ENCODE measurements at places on chromosomes 11 and 22.

DNA sequence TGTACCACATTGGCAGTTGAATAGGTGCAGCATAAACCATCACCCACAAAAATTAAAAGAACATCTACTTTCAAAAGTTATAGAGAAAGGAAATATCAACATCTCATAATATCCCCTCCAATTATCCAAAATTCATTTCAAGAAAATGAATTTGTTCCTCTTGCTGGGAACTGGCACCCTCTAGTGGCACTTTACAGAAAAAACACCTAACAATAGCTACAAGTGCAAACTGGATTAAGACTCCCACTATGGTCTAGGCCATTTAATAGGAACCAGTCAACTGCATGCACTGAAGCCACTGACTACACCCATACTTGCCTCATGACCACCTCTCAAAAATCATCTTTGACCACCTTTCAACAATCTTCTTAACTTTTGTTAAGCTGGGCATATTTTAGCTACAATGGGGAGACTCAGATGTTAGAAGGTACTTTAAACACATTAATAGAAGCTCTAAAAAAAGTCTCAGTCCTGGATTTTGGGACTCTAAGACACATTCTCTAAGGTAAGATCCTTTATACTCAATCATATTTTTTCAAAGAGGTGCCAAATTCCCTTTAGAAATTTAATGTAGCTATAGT, 17.3 kb downstream of the TRAF6 start:
- DNase-seq, result peak; percentile 53

DNA sequence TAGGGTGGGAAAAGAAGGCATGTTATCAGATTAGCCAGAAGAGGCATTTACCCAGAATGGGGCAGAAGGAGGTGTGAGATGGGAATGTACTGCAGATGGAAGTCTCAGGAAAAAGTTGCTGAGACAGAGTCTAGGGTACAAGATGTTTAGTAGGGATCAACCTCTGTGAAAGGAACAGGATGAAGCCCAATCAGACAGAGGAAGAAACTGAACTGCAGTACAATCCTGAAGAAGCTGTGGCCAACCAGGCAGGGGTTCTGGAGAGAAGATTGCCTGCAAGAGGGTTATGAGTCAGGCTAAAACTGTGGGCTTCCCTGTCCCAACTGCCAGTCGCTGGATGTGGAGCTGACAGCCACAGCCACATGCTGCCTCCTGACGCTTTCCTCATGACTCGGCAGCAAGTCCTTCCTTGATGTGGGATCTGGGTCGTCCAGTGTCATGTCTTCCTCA, 64.0 kb downstream of the CWC15 start:
- DNase-seq, result no peak

GRCh38 chr22:42078469-42079318, 806 bp upstream of the SMDT1 start:
- DNase-seq, result no peak

- no peak for DNase-seq
These were observed 24.8 kb upstream of the MICAL2 start for GRCh38 chr11:12085371-12086251.

- no peak for DNase-seq
These were observed 7.2 kb upstream of the ELMOD1 start for GRCh38 chr11:107583629-107584195.

GRCh38 chr11:74730571-74731260, 510 bp downstream of the CHRDL2 start:
- DNase-seq, result no peak

DNA sequence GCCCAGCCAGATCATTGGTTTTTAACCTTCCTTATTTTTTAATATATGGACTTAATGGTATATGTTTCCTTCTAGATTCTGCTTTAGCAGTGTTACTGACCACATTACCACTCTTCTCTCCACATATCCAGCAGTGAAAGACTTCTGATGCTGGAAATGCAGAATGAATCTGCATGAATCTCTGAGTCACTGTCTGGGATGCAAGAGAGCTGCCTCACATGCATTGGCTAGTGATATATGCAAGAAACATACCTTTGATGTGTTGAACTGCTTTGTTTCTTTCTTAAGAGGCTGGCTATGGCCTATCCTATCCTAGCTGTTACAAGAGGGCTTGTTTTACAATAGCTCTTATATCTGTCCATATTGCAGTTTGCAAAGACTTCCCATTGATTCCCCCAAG, 16.6 kb upstream of the AMPD3 start:
- DNase-seq, result no peak

DNA sequence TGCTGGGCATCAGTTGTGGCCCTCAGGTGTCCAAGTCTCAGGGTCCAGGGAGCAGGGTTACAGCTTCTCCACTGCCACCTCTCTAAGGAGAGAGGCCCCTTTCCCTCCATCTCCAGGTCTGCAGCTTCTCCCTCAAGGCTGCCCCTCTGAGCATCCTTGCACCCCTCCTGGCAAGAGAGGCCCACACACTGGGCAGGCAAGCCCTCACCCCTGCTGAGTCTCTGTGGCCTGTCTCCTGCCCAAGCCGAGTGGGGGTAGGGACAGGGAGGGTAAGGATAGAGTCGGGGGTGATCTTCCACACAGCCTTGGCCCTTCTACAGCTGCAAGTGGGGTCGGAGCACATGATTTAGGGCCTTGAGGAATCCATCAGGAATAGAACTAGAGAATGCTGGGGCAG, 76.6 kb downstream of the ST3GAL4 start:
- no peak for DNase-seq

GRCh38 chr22:43226377-43227238, 39.7 kb upstream of the TTLL12 start:
- DNase-seq, result no peak

DNA sequence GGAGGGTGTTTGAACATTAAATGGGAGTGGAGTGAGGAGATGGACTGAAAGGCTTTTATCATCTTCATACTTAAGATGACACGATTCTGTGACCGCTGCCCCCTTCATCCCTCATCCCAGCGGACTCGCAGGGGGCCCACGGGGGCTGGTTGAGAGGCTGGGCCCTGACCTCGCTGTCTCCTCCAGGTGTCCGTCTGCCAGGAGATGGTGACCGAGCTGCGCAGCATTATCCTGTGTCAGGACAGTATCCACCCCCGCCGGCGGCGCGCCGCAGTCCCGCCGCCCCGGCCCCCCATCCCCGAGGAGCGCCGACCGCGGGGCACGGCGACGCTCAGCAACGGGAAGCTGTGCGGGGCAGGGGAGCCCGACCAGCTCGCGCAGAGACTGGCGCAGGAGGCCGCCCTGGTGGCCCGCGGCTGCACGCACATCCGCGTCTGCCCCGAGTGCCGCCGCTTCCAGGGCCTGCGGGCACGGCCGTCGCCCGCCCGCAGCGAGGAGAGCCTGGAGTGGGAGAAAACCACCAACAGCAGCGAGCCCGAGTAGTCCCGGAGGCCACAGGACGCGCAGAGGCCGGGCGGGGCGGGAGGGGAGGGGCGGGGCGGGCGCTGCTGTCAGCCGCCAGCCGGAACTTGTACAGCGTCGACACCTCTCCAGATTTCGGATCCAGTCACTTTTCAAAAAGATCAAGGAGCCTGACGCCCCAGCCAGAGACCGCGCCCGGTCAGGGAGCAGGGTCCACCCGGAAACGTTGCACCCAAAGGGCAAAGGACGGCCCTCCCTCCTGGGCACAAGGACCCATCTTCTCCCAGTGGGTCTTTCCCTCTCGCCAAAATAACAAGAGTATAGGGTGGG, 38.0 kb upstream of the TBCEL start:
- peak; percentile 30 for DNase-seq

DNA sequence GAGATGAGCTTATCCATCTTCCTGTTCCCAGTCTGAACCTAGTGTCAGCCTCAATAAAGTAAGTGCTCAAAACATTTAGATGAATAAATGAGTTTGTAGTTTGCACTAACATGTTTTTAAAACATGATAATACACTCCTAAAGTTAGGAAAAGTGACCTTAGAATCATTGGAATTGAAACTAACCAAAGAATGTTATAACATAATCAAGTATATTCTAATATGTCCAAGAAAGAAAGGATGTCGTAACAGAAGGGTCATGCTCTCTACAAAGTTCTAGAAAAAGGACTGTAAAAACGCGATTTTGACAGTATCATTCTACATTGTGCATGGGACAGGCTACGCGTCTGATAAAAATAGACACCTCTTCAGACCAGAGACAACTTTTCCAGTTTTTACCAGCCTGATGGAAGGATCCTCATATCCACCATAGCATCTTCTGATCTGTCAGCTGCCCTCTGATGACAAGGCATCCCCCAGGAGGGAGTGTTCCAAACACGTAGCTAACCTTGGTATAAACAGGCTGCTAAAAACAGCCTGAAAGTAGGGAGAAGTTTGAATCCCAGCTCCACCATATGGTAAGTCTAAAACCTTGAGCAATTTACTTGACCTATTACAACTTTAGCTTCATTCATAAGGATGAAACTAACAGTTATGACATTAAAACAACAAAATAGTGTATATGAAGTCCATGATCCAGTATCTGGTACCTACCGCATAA, 30.2 kb downstream of the CLMP start:
- DNase-seq, result no peak

DNA sequence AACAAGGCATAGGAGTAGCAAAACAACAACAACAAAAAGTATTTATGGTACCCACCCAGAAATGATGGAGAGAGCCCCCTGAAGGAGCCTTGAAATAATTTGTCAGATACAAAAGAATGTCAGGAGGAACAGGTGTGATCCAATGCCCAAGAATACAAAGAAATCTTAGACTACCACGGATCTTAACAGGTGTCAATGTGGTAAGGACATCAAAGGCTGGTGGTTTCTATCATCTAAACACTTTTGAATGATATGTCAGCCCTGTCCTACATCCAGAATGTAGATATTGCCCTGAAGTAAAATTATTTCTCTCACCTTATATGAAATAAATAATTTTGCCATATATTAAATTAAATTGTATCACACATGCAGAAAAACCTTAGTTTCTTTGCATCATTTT, 386.4 kb upstream of the ANO5 start:
- no peak for DNase-seq

DNA sequence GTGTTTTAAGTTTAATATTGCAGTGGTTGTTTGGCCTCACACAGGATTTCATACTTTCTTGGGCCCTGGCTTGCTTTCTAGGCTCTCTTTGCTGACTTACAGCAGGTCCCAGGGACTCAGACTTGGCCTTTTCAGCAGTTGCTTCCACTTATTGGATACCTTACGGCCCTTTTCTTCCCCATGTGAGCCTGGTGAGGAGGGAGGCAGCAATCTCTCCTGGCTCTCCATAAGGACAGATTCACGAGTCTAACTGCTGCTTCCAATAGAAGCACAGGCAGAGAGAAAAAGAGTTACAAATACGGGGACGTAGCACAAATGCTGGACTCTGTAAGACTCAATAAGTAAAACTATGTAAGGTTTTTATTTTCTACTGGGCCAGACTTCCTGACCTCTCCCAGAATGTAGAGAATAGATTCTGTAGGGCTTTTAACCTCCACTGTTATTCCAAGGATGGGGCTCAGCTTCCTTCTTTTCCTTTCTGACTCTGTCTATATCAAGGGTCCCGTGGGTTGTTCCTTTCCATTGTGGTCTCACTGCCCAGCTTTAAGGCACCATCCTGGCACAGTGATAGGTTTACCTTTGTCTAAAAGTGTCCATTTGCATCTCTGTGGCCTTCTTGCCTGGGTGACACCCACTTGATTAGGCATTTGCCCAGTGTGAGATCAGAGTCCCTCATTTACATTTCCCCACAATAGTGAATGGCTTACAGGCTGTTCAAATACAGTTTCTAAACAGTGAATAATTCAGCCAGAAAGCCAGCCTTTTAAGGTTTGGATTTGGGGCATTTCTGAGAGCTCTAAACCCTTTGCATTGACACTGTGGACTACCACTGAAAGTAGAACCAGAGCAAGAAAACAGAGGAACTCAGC, 92.8 kb downstream of the RASSF10 start:
- DNase-seq, result no peak

DNA sequence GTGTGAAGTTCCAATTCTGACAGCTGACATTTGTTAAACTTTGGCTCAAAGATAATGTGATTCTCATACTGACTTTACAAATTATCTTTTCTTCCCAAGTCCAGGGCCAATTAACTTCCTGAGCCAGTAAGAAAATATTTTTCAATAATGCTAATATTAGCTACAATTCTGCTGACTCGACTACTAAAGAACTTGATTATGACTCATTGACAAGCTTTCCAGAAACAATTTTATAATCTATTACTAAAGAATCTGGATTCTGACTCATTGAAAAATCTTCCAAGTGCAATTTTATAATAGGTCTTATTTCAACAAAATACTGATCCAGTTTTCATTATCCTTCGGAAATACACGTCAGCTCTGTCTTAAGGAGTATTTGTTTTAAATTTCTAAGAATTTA, 12.9 kb upstream of the XKR3 start:
- no peak for DNase-seq

DNA sequence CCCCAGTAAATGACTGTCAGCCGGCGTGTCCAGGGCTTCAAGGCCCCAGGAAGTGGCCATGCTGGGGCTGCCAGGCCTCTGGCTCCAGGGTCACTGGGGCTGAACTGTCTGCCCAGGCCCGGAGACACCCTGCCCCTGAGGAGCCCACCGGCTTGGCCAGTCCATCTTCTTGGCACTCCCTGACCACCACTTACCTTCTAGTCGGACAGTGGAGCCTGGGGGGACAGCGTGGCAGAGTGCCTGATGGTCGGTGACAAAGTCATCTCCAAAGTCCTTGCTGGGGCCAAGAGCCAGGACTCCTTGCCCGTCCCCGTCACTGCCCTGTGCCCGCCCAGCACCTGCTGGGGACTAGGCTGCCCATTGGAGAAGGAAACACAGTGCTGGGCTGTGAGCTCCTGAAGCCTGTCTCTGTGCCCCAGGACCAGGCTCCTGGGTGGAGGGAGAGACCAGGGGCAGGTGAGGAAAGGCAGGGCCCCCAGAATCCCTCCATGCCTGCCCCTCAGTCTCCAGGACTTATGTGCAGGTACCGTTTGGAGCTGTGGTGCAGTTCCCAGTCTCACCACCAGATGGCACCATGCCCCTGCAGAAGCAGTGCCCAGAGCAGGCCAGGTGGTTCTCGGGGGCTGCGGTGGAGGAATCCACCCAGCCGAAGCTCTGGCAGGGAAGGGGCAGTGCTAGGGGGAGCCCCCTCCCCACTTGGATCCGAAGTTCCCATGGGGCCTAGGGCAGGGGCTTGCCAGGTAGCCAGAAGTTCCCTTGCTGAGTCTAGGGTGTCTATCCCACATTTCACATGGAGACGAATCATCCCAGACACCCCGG, 6.0 kb upstream of the CCDC188 start:
- DNase-seq, result peak; percentile 82

GRCh38 chr22:44360668-44361381, 48.1 kb upstream of the SHISAL1 start:
- no peak for DNase-seq

DNA sequence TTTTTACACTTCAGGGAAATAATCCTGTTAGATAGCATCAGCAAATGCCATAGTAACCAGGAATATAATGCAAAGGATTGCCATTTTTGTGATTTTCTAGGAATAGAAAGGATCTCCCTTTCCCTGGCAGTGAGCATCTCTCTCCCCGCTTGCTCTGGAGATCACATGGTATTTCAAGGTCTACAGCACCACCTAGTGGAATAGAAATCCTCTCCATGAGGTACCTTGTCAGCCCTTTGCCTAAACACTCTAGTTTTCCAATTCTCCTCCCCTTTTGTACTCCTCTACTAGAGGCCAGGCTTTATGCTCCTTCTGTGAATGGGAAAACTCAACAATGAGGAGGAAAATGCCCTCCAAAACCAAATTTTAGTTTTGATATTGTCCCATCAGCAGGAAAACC, 78.4 kb downstream of the XRRA1 start:
- no peak for DNase-seq

GRCh38 chr11:106137061-106137460, 59.6 kb downstream of the AASDHPPT start:
- no peak for DNase-seq
